AG04449 (cell line): ENCODE measurements at places on chromosomes 5 and 9.

DNA sequence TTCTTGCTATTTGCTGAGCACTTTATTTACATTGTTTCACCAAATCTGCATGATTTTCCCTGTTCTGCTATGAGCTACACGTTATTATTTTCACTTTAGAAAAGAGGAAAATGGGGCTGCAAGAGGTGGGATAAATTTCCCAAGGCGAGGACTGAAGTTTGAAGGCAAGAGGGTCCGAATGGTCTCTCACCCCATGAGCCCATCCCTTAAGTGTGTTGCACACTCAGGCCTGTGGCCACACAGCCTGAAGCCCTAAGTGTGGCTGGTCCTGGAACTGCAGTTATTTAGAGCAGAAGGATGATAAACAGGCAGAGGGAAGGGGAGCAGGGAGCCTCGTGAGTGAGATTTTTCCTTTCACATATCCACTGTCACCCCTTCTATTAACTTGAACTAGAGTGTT is 7.8 kb downstream of the PDE8B start:
- no peak for DNase-seq

- DNase-seq: no peak
Measured at GRCh38 chr5:73940026-73940425, 314.0 kb downstream of the ARHGEF28 start.

- DNase-seq: no peak
Measured at GRCh38 chr5:142683881-142684505, 1.9 kb downstream of the FGF1 start.

DNA sequence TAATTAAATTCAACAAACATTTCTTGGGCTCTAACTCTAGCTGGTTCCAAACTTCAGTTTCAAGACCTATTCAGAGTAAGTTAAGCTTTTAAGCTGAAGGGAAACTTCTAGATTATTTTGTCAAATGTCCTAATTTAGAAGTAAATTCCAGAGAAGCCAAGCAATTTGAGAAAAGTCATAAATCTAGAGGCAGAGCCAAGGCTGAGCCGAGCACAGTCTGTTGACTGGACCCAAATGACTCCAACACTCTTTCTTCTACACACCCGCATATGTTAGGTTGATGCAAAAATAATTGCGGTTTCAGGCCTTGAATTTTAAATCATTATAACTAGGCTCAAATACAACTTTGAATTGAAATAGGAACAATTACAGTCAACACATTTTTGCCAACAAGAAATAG is 319.7 kb downstream of the NFIB start:
- no peak for DNase-seq

DNA sequence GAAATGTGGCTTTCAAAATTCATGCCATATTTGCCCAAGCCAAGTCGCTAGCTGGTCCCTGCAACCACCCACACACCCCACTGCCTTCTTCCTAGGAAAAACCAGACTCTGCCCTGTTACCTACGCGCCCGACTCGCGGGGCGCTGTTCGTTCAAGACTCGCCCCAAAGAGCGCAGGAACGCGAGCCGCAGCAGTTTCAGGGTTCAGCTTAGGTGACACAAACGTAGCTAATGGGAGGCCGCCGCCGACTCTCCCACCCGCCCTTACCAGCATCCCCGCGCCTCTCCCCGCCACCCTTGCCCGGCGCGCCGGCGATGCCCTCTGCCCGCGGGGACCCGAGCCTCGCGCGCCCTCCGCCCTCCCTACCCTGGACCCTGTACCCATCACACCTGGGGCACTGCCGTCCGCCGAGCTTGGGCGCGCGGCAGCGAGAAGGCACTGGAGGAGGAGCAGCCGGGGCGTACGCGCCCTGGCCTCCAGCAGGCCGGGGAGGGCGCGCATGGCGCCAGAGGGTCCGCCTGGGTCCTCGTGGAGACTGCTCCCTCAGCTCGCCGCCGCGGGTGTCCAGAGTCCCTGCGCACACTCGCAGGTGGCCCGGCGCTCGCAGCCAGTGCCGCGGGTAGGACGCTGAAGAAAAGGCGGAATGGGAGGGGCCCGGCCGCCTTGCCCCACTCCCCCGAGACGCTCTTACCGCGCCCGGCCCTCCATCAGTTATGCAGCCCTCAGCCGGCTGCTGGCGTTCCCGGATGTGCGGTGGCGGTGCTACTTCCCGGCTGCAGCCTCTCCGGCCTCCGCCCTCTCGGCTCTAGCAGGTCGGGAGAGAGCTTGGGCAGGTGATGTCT is at the start of gene EMB:
Gene EMB (minus strand): TSS at position 638 of the 842 bp plus-strand sequence. CDS start 137 bp downstream, at position 501.
- no peak for DNase-seq

DNA sequence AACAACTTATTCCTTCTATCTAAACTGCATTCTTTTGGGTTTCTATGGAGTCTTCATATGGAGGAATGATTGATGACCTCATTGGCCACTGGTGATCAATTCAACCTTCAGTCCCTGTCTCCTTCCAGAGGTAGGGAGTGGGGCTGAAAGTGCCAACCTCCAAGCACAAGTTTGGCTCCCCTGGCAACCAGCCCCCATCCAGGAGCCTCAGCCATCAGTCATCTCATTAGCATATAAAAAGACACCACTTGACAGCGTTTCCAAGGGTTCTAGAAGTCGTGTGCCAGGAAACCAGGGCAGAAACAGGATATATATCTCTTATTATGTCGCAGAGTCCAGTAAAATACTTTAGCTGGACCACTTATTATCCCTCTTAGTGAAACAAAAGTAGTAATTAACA is 9.8 kb downstream of the SLC31A2 start:
- no peak for DNase-seq

GRCh38 chr5:32859211-32859641 is 148.1 kb downstream of the NPR3 start:
- no peak for DNase-seq
